ENCODE measurements at places on chromosomes 2 and 18.
A peak's percentile ranks its signal among the peaks of the same experiment; 100 is the strongest.

DNA sequence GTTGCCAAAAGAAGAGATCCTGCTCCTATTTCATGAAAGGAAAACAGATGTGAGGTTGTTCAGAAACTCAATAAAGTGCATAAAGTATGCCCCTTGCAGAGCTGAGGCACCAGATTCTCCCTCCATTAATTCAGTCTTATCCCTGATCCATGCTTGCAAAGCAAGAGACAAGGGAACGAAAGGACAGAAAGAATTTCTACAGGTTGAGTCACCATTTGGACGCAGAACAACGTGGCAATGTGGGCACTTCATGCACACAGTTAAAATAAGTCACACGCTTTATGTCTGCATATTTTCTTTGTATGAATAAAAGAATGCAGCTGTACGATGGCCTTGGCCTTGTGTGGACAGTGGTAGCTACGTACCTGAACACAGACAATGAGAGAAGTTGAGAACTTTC is 321.7 kb upstream of the REV1 start:
- DNase-seq = no peak

GRCh38 chr2:216554755-216555154 is 56.1 kb downstream of the RPL37A start:
- no peak for DNase-seq

GRCh38 chr18:43855376-43855775 is 578.1 kb upstream of the SYT4 start:
- DNase-seq = no peak

DNA sequence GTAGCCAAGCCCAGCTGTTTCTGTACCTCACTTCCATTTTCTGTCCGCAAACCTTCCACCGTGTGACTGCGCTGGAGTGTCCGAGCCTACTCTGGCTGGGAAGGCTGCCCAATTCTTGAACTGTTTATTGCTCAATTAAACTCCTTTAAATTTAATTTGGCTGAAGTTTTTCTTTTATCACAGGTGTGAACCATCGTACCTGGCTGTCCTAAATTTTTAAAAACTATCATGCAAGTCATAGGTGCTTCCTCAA is 6.2 kb upstream of the RNU2-63P start:
- no peak for DNase-seq

DNA sequence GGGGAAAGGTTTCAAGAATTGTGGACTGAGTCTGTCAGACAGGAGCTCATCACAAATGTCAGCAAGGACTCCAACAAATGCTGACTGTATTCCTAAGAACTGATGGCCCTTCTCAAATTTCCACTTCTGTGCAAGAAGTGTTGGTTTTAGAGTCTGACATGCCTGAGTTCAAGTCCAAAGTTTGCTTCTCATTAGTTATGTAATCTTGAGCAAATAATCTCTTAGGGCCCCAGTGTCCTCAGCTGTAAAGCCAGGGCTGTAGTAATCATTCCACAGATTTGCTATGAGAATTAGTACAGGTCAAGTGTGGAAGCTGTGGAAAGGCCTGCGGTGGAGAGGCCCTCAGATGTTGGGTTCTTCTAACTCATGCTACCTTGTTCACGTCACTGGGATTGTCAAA is 23.9 kb downstream of the MEP1B start:
- DNase-seq = no peak

DNA sequence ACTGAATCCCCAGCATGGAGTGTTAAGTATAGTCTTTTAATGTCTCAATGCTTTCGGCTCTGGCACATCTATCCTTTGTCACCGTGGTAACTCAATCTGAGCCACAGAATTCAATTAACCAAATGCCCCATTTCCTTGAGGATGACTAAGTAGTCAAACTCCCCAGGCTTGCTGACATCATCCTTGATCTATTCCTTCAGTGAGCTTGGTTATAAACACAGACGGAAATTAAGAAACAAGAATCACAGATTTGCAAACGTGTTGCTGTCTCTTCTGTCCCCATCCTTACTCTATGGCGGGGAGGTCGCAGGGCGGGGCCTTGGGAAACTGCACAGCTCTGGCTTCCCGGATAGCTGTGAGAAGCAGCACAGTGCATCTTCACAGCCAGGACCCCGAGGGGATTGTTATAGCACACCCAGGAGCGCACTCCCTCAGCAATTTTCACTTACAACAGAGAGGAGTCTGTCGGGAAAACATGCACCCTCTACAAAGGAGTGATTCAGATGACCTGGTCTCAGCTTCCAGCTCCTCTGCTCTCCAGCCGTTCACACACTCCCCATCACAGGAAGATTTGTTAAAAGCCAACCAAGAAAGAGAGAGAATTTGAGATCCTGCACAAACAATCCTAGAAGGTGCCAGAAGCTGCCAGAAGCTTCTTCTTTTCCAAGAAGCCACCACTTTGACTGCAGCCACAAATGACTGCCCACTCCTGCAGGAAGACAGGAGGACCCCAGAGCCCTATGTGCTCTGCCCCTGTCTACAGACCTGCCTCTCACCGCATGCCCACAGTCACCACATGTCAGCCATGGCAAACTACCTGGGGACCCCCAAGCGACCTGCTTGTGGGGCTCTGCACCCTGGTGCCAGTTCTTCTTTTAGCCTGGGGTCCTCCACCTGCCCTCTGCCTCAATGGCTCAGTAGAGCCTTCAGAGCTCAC is 44.9 kb upstream of the YWHAQ start:
- no peak for DNase-seq

DNA sequence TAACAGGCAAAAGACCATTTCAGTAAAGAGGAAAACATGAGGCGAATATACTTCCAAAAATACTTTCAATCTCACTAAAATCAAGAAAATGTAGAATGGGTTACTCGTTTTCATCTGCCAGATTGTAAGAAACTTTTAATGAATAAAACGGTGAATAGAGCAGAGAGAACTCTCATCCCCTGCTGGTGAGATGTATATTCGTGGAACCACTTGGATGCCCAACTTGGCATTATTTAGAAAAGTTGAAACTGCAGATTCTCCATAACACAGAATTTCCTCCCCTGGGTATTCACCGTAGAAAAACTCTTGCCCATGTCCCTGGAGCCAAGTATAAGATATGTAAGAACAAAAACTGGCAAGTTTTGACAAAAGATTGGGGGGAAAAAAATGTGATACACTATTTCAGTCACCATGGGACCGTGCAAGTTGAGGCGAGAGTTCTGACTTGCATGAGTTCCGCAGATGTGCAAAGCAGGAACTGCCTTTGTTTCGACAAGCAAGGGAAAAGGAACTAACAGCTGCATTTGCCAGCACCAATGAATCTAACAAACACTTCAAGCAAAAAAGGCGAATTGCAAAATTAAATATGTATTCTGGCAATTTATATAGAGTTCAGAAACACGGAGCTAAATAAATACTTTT is 14.8 kb downstream of the TIMM21 start:
- DNase-seq = no peak

- no peak for DNase-seq
Observed at GRCh38 chr18:26407736-26408601, 140.4 kb downstream of the KCTD1 start.

GRCh38 chr2:165886487-165887146 is 67.0 kb downstream of the TTC21B start:
- DNase-seq = no peak

GRCh38 chr2:37829202-37829601 is 95.9 kb upstream of the RMDN2 start:
- peak; percentile 11 for DNase-seq

DNA sequence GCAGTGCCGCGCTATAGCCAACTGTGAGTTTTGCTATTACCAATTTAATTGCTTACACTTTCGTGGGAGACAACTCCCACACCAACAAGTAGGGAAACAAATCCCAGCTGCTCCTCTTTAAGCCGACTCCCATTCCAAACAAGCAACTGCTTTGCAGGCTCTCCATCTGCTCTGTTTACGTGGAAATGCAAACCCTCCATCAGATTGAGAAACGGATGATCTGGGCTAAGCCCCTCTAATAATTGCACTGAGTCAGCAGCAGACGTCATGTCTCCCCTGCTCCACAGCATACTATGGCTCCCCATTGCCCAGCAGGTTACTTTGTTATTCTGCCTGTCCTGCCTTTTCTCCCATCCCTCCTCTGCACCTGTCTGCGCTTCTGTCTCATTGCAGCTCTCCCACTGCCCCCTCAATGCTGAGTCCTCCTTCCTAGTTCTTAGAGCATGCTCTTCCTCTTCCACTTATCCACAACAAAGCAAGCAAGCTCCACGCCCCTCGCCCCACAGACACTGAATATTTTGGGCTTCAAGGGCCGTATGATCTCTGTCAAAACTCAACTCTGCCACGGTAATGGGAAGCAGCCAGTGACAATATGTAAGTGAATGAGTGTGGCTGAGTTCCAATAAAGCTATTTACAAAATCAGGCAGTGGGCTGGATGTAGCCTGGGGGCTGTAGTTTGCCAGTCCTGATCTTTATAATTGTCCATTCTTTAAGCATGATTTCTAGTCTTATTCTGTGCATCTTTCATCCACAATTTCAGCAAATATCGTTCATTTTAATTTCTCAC is 39.5 kb upstream of the ARL4C start:
- no peak for DNase-seq

DNA sequence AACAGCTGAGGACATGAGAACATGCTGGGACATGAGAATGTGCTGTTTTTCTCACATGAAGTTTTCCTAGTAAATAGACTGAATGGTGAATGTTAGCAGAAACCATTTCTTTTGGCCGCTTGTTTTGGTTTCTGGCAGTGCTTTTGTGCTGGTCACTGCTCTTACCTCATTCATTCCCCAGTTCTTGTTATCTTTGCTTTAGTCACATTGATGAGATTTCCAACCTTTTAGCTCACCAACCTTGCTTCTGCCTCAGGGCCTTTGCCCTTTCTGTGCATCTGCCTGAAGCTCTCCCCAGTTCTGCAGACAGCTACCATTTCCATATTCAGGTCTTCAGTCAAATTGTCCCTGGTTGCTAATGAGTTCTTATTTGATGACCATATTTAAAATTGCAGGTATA is 91.6 kb downstream of the PTPRM start:
- no peak for DNase-seq
